ENCODE measurements at places on chromosomes 5 and 9.
A peak's percentile ranks its signal among the peaks of the same experiment; 100 is the strongest.

DNA sequence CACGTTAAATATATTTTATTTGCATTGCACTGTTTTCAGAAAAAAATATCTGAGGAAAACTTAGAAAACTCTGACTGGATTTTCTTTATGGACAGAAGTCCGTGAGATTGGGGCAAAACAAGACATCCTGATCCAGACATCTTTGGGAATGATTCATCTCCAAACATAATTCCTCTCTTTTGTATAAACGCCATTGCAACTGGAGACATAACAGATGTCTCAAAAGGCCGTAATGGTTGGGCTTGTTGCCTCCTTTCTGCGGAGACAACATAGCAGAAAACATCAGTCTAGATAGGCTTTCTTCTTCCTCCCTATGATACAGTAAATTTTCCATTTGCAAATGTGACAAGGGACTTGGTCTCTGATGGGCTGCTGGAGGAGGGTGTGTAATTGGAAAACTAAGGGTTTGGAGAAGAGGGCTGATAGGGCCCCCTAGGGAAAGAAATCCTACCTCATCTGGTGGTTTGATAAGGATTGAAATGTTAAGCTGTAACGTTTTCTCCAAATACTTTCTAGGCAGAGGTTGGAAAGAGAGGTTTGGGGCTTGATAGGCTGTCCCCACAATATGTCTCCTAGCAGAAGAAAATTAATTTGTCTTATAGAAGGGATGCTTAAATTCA is 631.5 kb upstream of the ST8SIA4 start:
- no peak for DNase-seq

- DNase-seq, result no peak
Observed at GRCh38 chr5:50752800-50753199, 86.4 kb downstream of the PARP8 start.

DNA sequence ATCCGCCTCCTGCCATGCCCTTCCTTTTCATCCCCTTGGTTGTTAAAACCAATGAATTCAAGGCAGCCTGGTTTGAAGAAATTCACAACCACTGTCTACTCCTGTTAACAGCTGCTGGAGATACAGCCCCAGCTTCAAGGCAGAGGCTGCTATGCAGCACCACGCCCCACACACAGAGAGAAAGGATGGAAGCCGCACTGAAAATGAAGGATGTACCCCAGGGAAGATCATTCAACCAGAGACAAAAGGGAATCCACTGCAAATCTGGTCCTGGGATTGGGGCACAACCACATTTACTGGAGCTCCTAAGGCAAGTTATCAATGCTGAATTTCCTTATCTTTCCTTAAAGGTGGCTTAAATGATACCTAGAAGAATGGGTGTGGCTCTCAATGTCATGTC is 58.7 kb downstream of the DPYSL3 start:
- DNase-seq, result no peak

DNA sequence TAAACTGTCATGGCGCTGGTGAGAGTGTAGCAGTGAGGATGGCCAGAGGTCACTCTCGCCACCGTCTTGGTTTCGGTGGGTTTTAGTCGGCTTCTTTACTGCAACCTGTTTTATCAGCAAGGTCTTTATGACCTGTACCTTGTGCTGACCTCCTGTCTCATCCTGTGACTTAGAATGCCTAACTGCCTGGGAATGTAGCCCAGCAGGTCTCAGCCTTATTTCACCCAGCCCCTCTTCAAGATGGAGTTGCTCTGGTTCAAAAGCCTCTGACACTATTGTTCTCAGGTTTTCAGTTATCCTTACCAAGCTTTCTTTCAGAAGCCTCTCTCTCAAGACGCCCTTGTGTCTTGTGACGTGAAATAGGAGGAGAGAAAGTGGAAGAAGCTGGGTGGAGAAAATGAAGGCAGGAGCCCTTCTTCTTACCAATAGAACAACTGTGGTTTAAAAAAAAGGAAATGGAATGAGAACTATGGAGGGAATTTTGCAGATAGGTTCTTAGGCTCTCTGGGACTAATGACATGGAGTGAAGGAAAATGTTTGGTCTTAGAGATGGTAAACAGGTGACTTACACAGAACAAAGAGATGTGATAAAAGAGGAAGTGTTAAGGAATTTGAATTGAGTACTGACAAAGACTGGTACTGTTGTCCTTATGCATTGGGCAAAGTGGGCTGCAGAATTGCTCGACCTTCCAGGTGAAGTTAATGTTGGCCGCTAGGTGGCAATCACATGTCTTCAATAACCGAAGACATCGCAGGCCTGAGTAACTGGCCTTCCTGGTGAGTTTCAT is 133.3 kb upstream of the RAI14 start:
- peak; percentile 87 for DNase-seq

DNA sequence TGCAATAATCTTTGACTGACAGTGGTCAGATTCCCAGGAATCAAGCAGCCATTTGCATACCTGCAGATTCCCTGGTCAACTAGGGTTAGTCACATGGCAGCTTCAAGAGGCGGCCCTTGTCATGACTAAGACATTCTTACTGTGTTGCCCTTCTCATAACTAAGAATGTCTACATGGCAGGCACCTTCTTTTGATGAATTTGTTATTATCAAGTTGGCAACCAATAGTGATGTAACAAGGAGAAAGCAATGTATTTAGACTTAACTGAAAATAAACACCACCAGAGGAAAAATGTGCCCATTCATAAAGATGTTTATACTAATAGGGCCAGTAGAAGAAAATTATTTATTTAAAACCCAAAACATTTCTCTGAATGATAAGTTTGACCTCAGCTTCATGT is 215.6 kb downstream of the TLE1 start:
- no peak for DNase-seq

- peak; percentile 24 for DNase-seq
Observed at GRCh38 chr9:3868012-3868411, 342.2 kb upstream of the RFX3 start.

GRCh38 chr9:36729906-36730305 is 157.2 kb downstream of the MELK start:
- DNase-seq, result peak; percentile 12

DNA sequence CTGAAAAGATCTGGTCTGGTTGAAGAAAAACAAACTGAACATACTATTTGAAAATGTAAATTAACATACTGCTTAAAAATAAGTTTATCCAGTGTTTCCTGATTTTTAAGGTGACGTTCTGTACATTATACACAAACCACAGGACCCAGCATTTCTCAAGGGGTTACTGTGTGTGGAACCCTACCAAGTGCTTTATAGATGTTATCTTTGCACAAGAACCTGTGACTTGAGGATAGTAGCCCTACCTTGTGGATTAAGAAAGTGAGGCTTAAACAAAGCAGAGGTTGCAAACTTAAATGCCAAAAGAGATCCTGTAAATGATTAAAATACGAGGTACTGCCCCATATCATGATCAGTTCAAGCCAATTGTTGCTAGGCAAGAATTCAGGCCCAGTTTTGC is 4.7 kb downstream of the KLF9 start:
- peak; percentile 33 for DNase-seq

- DNase-seq, result no peak
Observed at GRCh38 chr9:127411122-127411521, 13.1 kb upstream of the ZNF79 start.

DNA sequence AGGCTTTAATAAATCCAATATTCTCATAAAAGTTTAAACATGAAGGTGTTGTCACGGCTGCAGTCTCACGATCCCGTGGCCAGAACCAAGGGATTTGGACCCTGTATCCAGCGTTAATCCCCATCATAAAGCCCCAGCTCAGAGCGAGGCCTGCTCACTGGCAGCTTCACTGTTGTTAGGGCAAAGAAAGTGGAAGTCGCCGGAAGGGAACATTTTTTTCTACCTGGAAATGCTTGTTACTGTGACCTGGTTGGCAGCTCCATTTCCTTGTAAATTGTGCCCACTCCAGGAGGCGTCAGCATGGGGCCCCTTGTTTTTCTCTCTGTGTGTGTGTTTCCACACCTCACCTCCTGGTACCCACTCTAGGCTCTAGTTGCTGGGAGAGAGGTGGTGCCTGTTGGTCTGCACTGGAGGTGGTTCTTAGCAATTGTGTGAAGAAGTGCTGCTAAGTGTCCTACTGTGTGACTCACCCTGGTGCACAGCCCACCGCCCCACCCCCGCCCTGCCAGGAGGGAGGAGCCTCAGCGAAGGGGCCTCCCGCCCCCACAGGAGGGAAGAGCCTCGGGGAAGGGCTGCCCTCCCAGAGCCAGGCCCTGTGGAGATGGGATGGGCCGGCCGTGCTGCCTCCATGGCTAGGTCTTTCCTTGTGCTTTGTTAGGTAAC is 105.1 kb downstream of the EHMT1 start:
- peak; percentile 68 for DNase-seq

GRCh38 chr5:44987026-44987425 is 178.3 kb downstream of the MRPS30 start:
- no peak for DNase-seq

DNA sequence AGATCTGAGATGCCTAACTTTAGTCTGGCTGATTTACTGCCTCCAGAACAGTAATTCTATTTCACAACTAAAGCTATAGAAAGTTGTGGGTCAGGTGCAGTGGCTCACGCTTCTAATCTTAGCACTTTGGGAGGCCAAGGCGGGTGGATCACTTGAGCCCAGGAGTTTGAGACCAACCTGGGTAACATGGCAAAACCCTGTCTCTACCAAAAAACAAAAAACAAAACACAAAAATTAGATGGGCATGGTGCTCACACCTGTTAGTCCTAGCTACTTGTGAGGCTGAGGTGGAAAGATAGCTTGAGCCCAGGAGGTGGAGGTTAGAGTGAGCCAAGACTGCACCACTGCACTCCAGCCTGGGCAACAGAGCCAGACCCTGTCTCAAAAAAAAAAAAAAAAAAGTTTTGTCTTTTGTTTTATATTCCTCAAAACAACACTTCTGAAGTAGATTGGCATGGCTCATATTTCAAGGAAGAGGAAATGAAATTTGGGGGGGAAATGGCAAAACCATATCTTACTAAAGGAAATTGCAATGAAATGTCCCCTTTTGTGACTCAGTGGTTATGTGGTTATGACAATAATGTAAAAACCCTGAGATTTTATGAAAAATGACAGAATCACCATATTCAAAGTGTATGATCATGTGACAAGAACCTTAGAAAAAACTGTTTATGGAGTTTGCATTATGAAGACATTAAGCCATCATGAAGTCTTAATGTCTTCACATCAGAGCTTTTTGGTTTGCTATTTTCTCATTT is 16.2 kb downstream of the FNBP1 start:
- DNase-seq, result no peak

DNA sequence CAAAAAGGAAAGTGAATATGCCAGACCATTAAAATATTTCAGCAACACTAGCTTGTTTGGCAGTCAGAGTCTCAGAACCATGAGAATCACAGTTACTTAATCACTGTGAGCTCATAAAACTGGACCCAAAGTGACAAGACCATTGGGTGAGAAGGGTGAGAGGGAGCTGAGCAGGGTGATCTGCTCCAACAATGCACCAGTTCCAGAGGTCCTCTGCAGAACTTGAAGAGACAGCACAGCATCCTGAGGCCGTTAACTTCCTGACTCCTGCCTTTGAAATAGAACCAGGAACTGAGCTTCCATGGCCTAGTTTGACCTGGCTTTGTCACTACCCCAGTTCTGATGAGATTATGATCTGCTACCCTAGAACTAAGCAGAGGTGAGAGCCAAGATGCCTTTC is 57.4 kb downstream of the NFIB start:
- no peak for DNase-seq

GRCh38 chr9:17121264-17121663 is 13.6 kb upstream of the CNTLN start:
- no peak for DNase-seq

GRCh38 chr5:68215898-68216244 is 315 bp downstream of the PIK3R1 start:
- DNase-seq, result peak; percentile 65

- no peak for DNase-seq
Observed at GRCh38 chr9:108525186-108525585, 330.6 kb downstream of the ACTL7B start.

- peak; percentile 59 for DNase-seq
Observed at GRCh38 chr5:81838307-81838906, 87.5 kb upstream of the SSBP2 start.

- no peak for DNase-seq
Observed at GRCh38 chr5:26660116-26660515, 378.3 kb downstream of the CDH9 start.

DNA sequence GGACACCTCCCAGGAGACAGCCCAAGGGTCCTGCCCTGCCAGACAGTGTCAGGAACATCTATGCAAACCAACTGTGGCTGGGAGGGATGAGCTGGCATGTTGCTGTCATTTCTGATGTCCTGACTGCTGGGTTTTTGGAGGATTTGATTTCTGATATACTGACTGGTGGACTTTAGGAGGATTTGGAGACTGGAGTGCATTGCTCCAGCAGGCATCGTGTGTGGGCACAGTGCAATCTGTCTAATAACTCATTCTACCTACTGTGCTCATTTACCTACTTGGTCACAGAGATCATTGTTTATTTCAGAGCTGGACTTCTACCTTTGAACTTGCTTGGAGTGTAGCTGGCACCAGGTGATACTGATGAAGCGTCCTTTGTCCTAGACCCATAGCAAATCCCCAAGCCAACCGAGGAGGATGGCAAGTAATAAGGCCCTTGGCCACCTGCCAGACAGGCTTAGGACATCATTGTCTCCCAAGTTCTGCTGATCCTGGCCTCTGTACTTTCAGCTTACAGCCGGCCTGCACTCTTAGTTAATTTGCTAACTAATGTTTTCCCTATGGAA is 124.3 kb upstream of the ICE1 start:
- no peak for DNase-seq

DNA sequence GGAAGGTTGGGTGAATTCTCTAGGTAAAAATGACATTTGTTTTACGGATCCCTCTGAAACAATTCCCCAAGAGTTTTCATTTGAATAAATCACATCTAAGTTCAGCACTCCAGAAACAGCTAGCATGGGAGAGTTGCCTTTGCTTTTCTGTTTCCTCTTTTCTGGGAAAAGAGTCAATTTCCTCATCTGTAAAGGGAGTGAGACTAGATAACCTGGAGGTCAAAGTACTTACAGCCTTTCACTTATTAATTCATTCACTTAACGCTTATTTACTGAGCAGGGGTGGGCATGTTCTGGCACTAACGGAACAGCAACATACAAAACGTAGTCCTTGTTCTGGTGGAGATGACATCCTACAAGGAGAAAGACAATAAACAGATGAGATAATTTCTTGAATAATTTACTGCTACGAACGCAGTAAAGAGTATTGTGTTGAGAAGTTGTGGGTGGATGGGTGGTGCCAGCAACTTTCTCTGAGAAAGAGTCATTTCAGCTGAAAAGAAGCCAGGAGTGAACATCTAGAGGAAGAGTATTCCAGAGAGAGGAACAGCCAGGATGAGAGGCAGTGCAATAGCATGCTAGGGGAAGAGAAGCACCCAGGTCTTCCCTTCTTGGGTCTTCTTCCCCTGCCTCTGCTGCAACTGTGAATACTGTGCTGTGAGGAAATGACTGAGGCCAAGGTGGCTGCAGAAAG is 335.6 kb downstream of the ZSWIM6 start:
- DNase-seq, result no peak

GRCh38 chr5:169448826-169449225 is 134.7 kb upstream of the SPDL1 start:
- no peak for DNase-seq

DNA sequence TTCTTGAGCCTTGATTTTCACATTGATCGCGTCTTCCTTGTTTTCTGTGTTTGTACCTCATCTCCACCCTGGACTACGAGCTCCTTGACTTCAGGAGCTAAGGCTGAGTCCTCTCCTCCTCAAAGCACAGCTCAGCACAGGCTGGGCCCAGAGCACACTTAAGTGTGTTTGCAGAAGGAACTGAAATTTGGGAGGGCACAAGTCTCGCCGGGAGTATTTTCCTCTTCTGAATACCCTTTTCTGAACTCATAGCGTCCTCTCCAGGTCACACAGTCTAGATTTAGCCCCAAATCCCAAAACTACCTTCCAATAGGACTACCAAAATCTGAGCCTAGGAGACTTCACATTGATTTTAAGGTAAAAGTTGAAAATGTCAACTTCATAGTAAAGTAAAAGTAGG is 41.6 kb downstream of the TSTD2 start:
- DNase-seq, result no peak

GRCh38 chr5:36240779-36241630 is 720 bp downstream of the NADK2 start:
- peak; percentile 83 for DNase-seq

Data from mesenchymal stem cell (in vitro differentiated cells and primary cell).